Effector CD4-positive, alpha-beta T cell (primary cell): ENCODE measurements at places on chromosomes 2 and 18.

DNA sequence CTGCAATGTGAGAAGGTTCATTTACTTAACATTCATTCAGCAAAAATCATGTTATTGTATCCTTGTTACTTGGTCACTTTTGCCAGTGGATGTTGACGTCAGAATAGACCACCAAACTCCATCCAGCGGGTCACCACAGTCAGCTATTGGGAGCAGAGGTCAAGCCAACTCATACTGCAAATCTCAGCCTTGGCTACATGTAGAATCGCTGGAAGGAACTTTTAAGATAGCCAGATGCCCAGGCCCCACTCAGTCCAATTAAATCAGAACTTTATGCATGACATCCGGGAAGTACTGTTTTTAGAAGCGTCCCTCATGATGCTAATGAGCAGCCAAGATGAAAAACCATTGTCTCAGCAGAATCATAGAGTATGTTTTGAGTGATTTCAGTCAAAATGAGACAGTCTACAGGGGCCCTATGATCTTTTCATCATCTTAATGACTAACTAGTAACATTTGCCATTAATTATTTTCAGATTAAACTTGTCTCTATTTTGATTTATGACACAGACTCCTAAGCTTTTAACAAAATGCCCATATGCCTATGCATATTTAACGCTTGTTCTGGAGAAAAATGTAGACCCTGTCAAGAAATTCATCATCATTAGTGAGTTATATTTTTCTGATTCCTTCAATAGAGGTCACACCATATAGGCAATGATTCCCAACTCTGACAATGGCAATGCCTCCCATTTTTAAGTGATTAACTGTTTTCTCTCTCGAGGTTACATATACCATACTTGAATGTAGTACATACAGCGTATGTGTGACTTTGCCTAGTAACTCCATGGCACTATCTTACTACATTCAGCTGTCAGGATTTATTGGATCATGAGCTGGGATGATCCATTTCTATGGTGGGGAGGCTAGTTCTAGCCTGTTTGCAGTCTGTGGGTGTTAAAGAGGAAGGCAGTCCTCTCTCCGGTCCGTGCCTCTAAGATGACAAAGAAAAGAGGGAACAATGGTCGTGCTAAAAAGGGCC is 63.7 kb upstream of the CCBE1 start:
- DNase-seq = no peak

GRCh38 chr2:54940723-54941122 is 109.5 kb downstream of the RTN4 start:
- no peak for DNase-seq

DNA sequence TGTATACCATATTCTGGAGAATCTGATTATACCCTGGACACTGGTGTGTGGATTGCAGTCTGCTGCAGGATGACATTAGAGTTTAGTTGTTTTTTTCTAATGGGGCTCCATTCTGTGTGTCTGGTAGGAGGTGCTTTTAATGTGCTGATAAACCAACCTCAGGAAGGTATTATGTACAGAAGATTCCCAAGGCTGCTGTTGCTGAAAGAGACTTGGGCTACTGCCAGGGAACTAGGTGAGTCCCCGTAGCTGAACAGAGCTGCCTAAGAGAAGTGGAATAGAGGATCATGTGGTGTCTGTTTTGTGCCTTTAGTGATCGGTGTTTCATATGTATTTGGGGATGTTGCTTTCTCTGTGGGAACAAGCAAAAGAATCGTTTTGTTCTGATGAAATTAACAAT is 16.5 kb downstream of the SPATA3 start:
- no peak for DNase-seq

- DNase-seq = no peak
Observed at GRCh38 chr2:19128148-19128547, 230.3 kb downstream of the OSR1 start.

- DNase-seq = no peak
Observed at GRCh38 chr18:6652098-6652497, 77.4 kb upstream of the ARHGAP28 start.

GRCh38 chr2:200661477-200661876 is 75.7 kb downstream of the AOX1 start:
- DNase-seq = no peak
